Naive B cell (primary cell): ENCODE measurements at places on chromosomes 13 and 19. TPM values are rescaled to one million over a fixed set of nuclear protein-coding genes. Genes with fewer than 3 reads are reported as not detected.

- DNase-seq: no peak
Observed at GRCh38 chr19:56966225-56966696, 125.7 kb upstream of the PEG3 start.

GRCh38 chr13:78679329-78679728, 20.4 kb upstream of the OBI1 start:
- DNase-seq: no peak

DNA sequence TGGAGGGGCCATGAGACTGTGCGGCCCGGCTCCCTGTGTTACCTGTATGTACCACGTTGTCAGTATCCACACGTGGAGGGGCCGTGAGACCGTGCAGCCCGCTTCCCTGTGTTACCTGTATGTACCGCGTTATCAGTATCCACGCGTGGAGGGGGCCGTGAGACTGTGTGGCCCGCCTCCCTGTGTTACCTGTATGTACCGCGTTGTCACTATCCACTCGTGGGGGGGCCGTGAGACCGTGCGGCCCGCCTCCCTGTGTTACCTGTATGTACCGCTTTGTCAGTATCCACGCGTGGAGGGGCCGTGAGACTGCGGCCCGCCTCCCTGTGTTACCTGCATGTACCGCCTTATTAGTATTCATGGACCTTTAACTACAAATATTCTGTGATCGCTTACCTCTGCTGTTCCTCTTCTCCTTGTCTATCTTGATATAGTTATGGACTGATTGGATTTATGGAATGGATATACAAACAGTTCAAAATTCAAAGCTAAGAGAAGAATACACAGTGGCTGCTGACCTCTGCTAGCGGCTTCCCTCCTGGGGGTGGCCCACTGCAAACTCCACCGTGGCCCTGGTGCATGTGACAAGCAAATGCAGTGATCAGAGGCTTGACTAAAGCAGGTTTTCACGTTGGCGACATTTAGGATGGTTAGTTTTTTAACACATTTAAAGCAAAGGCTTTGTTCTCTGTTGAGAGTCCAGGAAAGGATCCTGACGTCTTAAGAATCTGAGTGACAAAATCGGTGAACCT, 38.7 kb downstream of the ATP11A start:
- no peak for DNase-seq

DNA sequence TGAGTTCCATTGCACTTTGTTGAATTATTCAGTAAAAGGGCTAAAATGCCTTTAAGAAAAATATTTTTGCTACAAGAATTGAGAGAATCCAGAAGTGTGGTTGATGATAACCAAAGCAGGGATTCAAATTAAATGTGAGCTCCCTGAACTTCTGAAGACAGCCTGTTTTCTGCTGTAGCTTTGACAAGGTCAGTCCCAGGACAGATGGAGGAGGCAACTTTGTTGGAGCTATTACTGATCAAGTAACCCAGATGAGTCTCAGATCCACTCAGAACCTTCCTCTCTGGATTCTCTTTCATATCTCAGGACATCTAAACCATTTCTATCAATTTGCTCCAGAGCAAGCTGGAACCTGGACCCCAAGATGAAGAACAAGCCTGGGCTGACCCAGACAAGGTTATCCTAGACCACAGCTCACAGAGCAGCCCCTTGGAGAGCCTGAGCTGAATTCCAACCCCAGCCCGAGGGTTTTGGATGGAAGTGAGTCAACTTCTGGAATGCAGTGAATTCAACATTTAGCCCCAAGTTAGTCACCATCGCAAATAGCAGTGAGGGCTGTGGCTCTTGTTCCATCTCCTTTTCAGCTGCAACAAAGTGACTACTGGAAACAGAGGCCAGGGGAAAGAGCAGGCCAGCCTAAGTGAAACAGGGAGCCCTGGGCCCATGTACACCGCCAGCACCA, 137.8 kb upstream of the TSC22D1 start:
- no peak for DNase-seq

GRCh38 chr13:38514575-38514974, 164.9 kb downstream of the UFM1 start:
- DNase-seq: no peak

DNA sequence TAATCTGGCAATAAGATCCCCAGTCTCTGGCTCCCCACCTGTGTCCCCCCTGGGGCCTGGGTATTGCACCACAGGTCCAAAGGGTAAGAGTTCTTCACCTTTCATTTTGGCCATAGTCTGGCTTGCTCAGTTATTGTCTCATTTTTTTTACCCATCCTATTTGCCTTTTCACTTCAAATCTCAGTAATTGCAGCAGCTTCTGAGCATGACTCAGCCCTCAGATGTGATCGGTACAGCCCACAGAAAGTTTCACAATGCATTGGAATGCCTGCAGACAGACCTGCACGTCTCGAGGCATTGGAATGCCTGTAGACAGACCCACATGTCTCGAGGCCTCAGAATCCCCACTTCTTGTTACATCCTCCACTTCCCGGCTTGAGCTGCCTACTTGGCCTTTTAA, 173.6 kb downstream of the NUFIP1 start:
- no peak for DNase-seq

DNA sequence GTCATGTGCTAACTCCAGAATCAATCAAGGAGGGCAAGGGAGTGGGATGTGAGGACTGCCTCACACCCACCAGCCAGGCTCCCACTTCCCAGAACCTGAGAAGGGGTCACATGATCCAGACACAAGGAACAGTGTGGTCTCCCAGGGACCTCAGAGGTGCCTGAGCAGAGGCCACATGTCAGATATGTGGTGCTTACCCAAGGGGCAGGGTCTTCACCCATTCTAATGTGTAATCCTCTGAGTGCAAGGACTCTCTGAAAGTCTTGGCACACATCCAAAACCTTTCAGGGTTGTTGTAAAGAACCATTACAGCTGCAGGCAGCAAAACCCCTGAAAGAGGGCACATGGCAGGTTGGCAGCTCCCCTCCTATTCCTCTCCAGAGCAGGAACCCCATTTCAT, 656.6 kb downstream of the UQCRFS1 start:
- no peak for DNase-seq

- no peak for DNase-seq
Observed at GRCh38 chr19:38706792-38707511, 37.3 kb downstream of the CAPN12 start.

DNA sequence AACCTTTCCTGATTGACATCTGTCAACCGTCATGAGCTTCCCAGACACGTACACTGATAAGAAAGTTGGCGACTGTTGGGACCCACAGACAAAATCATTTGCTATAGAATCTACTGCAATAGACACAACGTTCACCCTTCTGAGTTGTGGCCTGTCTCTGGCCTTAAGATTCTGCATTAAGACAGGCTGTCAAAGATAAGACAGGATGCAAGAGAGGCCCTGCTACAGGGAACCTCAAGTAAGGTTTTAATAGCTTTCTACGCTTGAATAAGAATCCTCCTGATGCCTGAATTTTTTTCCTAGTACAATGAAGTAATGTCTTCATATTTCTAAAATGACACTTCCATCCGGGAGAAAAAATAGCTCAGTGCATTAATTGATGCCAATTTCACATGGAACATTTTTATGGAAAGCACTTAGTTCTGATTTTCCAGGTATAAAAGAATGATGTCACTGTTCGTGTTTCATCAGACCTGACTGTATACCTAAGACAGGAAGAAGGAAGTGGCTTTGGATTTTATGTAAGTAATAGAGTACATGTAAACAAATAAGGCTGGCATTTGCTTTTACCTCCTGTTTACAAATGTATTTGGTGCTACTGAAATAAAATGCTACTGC, 275.2 kb upstream of the GPC6 start:
- DNase-seq: no peak

- no peak for DNase-seq
Observed at GRCh38 chr19:18514800-18515682, 6.8 kb downstream of the ELL start.

The CGB3 gene
- polyA plus RNA-seq: not detected

The COL5A3 gene
- not detected for polyA plus RNA-seq

The ZNF441 gene
- 11.0 TPM for polyA plus RNA-seq

The ZNF625 gene
- not detected for polyA plus RNA-seq

The CYP2A6 gene
- not detected for polyA plus RNA-seq

The C19orf47 gene
- polyA plus RNA-seq: 7.9 TPM

The CPB2 gene
- not detected for polyA plus RNA-seq

The HRC gene
- not detected for polyA plus RNA-seq

The PLEKHF1 gene
- polyA plus RNA-seq: 2.1 TPM
